ENCODE measurements at places on chromosomes 2 and 18.

DNA sequence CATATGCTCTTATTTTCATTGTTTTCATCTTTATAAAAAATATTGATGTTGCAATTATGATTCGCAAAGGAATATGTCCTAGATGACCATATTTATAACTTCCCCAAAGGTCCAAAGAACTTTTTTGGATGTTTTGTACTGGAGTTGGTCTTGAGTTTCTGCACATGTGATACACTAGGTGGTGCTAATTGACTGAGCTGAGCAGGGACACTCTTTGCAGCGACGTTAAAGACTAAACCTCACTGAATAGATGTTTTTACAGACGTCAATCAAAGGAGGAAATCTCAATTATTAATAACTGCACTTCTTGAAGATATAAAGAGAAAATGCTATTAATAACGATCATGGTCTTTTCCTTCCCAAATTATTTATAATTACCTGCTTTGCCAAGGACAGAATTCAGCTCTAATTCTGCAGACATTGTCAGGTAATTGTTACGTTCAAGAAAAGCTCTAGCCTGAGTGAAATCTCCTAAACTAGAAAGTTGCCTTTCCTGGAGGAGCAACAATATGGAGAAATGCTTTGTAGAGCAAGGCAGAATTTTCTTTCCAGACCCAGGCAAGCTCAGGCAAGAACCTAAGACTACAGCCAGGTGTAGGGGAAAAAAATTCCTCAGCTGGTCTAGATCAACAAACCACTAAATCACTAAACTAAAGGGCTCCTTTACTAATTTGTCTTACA is 119.3 kb upstream of the RBBP8 start:
- no peak for DNase-seq

- DNase-seq: no peak
Measured at GRCh38 chr2:171102802-171103201, 57.9 kb downstream of the TLK1 start.

DNA sequence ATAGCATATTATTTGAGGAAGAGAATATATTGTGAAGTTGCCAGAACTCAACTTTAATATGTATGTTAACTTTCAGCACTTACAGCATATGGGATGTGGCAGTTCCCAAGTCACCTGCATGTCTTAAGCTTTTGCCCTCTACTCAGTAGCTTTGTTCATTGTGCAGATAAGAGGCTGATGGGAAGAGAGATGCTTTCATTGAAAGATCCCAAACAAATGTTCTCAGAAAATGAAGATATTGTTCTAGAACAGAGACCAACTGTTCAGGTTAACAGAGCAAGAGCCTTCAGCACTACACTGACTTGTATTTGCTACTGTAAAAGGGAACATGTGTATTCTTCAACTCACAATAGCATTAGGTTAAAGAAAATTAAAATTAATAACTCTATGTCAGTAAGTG is 28.1 kb downstream of the GAREM1 start:
- no peak for DNase-seq

DNA sequence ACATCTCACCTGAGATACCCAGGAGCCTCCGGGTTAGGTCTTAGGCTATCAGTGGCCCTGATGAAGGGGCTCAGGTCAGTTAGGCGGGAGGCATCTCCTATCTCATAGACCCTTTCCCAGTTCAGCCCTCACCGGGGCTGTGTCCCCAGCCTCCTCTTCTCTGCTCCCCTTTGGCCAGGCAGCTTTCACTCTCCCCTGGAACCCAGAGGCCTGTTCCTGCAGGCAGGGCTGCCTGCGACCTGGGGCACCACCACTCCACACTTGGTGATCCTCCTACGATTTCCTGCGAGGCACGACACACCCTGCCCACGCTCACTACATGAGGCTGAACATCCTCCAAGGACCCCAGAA is 51.2 kb downstream of the SFXN5 start:
- no peak for DNase-seq

GRCh38 chr2:88671786-88672427 is 19.6 kb upstream of the RPIA start:
- peak; percentile 63 for DNase-seq

Data from inflammatory macrophage (primary cell).